CD4-positive, CD25-positive, alpha-beta regulatory T cell (primary cell): ENCODE measurements at places on chromosomes 1 and 21.

DNA sequence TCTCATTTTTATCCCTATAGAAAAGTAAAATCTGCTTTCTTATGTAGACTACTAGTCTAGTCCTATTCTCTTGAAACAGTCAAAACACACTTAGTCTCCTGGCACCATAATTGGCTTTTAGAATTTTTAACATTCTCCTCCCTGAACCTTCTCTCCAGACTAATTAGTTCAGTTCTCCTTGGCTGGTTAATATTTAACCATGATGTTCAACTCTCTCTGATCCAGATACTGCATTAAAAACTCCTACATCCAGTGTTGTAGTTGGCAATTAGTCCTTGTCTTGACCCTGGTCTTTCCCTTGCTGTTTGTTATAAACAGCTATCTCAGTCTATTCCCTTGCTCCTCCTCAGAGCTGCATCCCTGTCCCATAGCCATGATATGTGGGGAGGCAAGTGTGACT is 422.9 kb upstream of the BEND5 start:
- no peak overlapping the region for H3K27ac ChIP-seq
- no peak for DNase-seq
- H3K4me3 ChIP-seq = no peak overlapping the region

- H3K36me3 ChIP-seq = peaks cover 46% of the 10 kb centered on the region
- no peak overlapping the region for H3K27ac ChIP-seq
- no peaks in the 10 kb centered on the region for H3K27me3 ChIP-seq
- H3K4me1 ChIP-seq = peaks cover 30% of the 10 kb centered on the region
Observed at GRCh38 chr1:28577738-28578536, 14.1 kb upstream of the RAB42 start.

DNA sequence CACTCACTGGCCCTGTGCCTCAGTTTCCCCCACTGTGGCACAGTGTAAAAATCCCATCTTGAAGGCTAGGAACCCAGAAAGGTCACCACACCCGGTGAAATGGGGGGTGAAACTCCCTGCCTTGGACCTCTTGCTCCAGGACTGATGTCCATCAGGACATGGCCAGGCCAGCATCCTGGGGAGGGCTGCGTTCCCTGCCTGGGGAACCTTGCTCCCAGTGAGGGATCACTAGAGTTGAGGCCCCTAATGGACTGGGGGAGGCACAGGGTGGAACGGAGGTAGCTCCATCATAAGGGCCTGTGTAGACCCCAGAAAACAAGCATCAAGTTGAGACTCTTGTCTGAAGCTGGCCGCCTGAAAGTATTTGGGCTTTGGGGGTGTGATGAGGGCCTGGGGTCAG is 10.4 kb upstream of the ZNF670 start:
- DNase-seq = no peak
- no peaks in the 10 kb centered on the region for H3K36me3 ChIP-seq
- no peak overlapping the region for H3K27ac ChIP-seq
- no peak overlapping the region for H3K4me3 ChIP-seq
- H3K4me1 ChIP-seq = no peaks in the 10 kb centered on the region

DNA sequence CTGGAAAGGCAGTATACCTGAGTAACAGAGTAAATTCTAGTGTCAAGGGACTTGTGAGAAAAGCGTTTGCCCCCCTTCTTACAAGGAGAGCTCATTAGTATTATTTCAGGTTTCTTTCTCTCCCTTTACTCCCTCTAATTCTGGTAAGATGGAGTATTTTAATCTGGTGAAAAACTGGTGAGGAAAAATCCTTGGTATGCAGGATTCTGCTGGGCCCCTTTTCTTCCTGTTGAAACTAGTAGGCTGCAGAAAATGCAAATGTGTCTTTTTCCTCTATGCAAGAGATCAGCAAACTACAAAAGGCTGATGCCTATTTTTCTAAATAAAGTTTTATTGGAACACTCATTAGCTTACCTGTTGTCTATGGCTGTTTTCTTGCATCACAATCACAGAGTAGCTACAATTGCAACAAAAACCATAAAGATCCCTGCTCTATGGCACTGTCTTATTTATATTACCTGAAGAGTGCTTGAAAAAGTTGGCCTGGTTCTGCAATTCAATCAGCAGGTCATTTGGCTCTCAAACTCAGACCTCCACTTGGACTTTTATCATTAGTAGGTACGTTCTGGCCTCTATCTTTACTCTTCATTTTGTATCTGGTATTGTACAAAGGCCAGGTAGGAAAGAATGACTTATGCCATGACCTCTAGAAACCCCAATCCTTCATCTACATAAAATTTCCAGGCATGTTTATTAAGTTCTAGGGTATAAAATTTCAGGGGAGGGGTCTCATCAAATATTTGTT is 109.6 kb downstream of the AKT3 start:
- H3K4me3 ChIP-seq = no peak overlapping the region
- DNase-seq = no peak
- no peak overlapping the region for H3K27ac ChIP-seq

DNA sequence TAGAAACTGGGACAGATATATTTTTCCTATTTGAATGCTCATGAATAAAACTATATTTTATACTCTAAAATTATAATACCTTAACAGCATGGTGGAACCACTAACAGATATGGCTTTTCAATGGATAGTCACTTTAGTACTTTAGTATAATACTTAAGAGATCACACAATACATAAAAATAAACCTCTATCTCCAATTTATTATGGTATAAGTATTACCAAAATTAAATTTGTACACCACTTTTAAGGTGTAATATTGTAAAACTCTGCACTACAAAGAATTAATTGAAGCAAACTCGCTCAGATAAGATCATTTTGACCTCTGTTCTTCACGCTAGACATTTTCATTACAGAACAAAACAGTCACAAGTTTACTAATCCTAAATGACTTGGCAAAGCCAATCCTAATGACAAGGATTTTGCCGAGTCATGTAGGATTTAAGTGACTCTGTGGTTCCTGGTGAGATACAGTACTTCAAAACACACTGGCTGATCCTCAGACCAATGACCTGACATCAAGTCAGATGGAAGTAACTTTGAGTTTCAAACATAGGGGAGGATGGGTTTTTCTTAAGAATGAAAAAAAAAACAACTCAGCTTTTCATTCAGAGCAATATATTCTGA is 200.6 kb downstream of the SMYD3 start:
- H3K4me3 ChIP-seq = no peak overlapping the region
- no peaks in the 10 kb centered on the region for H3K27me3 ChIP-seq
- DNase-seq = no peak

DNA sequence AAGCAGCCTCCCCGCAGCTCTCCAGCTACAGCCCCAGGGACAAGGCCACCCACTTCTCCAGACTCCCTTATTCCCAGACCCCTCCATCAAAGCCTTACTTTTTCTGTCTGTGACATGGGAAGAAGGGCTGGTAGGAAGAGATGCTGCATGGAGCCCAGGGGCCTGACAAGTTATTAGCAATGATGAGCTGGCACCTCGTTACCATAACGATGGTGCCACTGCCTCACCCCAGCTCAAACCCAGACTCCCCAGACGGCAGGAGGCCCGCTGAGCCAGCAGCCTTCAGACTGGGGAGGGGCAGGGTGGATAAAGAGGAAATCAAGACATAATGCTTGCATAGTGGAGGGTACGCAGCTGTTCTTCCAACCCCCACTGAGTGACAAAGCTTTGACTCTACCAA is 3.3 kb downstream of the DLGAP3 start:
- peaks cover 15% of the 10 kb centered on the region for H3K4me1 ChIP-seq
- H3K27ac ChIP-seq = no peak overlapping the region
- DNase-seq = no peak
- H3K4me3 ChIP-seq = no peak overlapping the region

DNA sequence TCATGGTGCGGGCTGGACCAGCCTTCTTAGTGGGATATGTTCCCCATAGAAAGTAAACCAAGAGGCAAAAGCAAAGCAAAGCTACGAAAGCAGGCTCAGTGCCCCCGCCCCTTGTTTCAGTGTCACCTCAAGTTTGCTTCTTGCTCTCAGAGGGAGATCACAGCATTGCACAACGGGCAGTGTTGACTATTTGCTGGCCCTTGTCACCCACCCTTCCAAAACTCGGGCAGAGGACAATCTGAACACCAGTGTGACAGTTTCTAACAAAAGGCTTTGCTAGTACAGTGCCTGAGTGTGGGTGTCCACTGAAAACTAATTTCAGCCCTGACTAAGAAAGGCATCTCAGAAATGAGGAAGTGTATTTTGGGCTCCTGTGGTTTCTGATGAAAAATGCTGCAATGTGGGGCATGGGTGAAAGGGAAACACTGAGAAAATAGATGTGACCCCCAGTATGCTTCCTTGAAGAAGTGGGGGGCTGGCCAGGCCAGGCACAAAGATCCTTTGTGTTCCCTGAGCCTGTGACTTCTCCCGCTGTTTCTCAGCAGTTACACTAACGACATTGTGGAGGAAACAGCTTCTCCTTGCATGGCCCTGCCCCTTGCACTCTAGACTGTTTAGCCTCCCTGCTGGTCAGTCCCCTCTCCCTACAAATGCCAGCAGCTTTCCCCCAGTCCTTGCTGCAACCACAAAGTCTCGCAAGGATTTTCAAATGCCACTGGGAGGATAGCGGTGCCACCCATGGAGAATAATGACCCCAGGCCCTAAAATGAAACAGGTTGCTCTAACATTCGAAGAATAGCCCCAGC is 33.3 kb upstream of the KCNE1 start:
- no peak for DNase-seq
- H3K36me3 ChIP-seq = no peaks in the 10 kb centered on the region
- no peak overlapping the region for H3K27ac ChIP-seq
- H3K4me3 ChIP-seq = no peak overlapping the region
- no peaks in the 10 kb centered on the region for H3K4me1 ChIP-seq

GRCh38 chr1:201139306-201139705 is 12.3 kb upstream of the ASCL5 start:
- no peaks in the 10 kb centered on the region for H3K4me1 ChIP-seq
- no peak overlapping the region for H3K4me3 ChIP-seq
- DNase-seq = no peak
- H3K27me3 ChIP-seq = no peaks in the 10 kb centered on the region

DNA sequence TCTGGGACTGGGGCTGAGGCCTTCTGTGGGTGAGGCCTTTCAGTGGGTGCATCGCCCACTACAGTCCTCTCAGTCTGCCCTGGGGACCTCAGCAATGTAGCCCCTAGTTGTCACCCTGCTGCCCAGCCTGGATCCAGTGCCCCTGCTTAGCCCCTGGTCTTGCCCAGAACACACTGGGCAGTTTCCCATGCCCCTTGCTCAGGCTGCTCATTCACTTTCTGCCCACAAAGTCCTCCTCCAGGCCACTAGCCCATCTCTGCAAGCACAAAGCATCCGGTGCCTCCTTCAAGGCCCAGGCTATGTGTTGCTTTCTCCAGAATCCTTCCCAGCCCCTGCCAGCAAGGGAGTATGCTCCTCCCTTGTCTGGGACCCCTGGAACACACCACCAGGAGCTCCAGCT is 5.4 kb upstream of the ADORA1 start:
- no peaks in the 10 kb centered on the region for H3K36me3 ChIP-seq
- H3K27ac ChIP-seq = no peak overlapping the region
- no peak for DNase-seq
- H3K27me3 ChIP-seq = peaks cover 14% of the 10 kb centered on the region
- no peaks in the 10 kb centered on the region for H3K4me1 ChIP-seq

DNA sequence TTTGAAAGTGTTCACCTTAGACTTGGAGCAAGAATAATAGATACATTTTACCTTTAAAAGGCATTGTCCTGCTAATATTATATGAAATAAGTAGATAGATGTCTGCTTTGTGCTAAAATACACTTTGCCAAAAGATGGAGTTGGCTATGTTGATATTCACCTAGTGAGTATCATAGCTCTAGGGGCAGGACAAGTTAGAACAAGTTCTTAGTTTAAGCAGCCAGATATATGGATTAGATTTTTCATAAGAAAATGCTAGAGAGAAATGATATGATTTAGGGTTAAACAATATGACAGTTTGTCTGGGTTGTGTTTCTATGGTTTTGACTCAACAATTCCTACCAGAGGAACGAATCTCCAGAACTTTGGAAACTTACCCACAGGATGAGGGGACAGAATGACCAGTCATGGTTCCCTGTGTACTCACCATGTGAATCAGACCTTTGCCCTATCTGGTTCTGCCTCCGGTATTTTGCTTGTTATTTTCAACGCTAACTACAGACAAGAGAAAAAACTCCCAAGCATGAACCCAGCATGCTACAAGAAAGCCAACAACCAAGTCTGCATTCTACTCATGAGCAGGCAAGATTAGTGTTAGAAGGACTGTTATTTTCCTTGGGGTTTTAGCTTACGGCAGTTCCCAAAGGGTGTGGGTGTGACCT is 1.7 kb downstream of the F5 start:
- H3K27ac ChIP-seq = peak overlapping the region; percentile 47
- H3K36me3 ChIP-seq = peaks cover 6% of the 10 kb centered on the region
- H3K27me3 ChIP-seq = no peaks in the 10 kb centered on the region

GRCh38 chr1:113990961-113991360 is 11.7 kb downstream of the OLFML3 start:
- H3K27ac ChIP-seq = no peak overlapping the region
- no peaks in the 10 kb centered on the region for H3K4me1 ChIP-seq
- H3K4me3 ChIP-seq = no peak overlapping the region
- H3K36me3 ChIP-seq = no peaks in the 10 kb centered on the region
- H3K27me3 ChIP-seq = peaks cover 7% of the 10 kb centered on the region

- no peak overlapping the region for H3K4me3 ChIP-seq
- H3K36me3 ChIP-seq = no peaks in the 10 kb centered on the region
- no peak overlapping the region for H3K27ac ChIP-seq
- H3K27me3 ChIP-seq = no peaks in the 10 kb centered on the region
Observed at GRCh38 chr1:96588416-96588995, 133.1 kb upstream of the PTBP2 start.

DNA sequence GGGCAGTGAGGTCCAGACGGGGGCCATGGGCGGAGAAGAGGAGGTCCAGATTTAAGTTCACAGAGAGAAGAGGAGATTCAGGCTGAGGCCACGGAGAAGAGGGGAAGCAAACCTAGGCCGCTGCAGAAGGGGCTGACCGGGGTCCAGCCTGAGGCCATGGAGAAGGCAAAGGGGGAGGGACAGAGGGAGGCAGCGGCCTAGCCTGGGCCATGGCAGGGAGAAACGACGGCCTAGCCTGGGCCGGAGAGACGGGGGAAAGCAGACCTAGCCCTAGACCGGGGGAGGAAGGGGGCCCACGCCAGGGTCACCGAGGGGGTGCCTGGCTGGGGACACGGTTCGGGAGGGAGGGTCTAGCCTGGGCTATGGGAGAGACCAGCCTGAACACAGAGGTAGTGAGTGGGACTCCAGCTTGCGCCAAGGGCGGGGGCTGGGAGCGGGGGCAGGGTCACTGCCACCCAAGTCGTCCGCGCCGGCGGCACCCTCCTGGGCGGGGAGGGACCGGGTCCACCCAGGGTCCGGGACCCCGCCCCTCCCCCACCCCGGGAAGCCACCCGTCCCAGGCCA is 459 bp downstream of the CAPZB start:
- H3K27me3 ChIP-seq = no peaks in the 10 kb centered on the region
- no peak for DNase-seq
- peaks cover 15% of the 10 kb centered on the region for H3K36me3 ChIP-seq
- H3K4me3 ChIP-seq = peak overlapping the region; percentile 64
